Activated T-cell treated with anti-CD3 and anti-CD28 coated beads for 4 hours (primary cell): ENCODE measurements at places on chromosomes 1 and 21.

DNA sequence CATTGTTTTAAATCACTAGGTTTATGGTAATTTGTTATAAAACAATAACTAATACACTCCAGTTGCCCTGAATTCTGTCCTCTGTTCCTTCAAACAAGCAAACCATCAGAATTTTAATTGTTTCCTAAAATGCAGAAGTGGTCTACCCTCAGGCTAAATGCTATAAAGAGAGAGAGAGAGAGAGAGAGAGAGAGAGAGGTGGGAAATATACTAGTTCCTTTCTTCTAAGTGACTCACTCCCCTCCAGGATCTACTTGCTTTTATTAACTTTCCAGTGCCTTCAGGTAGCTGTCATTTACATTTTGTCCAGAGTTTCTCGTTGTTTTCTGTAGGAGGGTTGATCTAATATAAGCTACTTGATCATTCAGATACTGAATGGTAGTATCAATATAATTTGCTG lies 26.4 kb downstream of the LRRC53 start:
- DNase-seq = no peak

DNA sequence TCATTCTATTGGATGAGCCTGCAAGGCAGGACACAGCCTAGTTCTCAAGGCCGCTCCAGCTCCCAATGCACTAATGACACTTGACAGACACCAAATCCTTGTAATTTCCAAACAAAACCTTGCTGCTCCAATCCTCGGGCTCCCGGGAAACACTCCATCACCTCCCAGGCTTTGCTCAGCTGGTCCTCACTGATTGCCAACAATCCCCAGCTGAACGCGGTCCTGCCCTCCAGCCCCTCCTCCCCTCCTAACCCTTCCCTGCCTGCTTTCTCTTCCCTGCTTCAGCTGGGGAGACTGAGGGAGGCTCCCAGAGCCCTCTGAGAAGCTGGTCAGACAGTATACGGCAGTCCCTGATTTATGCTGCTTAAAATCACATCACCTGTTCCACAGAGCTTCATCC lies 114.4 kb upstream of the TNR start:
- no peak for DNase-seq

DNA sequence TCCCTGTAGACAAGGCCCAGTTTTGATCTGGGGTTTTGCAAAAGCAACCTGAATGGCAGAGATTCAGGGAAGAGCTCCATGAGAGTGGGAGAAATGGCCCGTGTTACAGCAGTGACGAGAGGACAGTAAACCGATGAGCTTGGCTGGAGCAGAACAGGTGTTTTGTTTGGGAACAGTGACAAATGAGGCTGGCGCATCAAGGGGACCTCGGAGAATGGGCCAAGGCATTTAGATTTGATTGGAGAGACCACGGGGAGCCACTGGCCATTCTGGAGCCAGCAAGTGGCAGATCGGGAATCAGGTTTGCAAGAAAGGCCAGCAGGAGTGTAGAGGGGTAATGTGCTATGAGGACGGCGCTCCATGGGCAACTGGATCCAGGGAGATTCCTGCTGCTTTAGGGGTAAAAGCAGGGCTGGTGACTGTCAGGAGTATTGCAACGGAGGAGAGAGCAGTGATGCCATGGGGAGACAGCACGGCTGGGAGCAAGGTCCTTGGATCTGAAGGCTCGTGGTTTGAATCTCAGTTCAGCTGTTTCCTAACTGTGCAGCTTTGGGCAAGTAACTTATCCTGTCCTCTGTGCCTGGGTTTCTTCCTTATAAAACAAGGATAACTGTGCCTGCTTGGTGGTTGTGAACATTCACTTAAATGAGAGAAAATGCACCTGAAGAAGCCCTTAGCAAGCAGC lies 9.9 kb upstream of the KLHDC7A start:
- no peak for DNase-seq

DNA sequence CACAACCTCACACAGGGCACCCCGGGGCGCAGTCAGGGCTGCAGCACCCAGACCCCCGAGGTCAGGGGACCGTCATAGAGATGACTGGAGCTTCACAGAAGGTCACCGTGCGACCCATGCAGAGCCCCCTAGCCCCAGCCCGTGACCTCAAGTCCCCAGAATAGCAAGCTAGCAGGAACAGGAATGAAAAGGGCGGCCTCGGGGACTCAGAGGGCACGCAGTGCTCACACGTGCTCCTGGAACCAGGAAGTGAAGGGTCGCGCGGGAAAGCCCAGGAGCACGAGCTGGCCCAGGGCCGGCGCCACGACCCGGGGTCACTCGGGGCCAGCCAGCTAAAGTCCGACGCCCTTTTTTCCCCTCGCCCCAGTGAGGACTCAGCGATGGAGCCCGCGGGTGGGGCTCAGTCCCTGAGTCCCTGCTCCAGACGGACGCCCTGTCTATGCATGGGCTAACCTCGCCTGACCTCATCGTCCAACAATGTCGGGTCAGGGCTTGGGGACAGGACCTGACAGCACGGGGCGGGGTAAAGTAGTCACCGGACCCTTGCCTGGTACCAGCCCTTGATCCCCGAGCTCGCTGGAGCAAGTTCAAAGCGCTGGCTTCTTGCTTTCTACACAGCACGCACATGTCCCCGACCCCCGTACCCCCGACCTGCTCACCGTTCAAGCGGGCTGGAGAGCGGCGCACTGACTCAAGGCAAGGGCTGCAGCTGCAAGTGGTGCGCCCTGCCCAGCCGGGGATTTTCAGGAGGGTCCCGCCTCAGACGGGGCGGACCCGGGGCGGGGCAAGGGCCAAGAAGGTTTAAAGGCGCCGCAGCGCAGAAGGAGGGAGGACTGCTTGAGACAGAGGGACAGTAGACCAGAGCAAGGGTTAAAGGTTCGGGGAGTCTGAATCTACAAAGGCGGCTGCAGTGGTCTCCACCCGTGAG lies at the start of gene TAGLN2:
Gene TAGLN2, minus strand, starts transcription at position 717 of the 928 bp plus-strand sequence. CDS start 4,998 bp downstream, outside the sequence.
- peak; percentile 84 for DNase-seq

DNA sequence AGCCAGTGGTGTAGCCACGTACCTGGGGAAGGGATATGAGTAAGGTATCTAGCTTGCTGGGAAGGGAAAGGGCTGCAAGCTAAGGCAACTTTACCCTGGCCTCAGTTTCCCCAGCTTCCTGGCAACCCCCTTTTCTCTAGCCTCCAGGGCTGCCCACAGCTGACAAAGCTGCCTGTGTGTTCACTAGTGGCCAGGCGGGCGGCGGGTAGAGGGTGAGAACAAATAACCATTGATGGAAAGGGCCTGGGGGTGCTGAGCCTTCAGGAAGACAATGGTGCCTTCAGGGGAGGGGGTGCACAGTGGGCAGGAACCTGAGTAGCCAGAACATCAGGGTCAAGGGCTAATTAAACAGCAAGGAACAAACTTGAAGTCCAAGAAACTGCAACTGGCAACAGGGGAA lies 6.1 kb downstream of the CERS2 start:
- no peak for DNase-seq

DNA sequence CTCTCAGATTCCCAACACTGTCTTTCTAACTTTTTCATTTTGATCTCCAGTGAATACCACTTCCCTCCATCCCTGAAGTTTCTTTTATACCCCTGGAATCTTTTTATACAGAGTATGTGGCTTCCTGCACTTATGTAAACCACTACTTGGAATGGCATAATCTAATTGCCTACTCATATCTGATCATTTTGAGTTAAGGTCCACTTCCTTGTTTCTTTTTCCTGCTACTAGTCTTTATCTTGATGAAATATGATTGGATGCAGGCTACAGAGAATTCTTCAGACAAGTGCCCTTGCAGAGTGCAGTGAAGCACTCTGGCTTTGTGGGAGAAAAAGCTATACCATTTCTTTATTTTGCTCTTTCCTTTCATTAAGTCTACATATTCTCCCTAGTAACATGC lies 325.3 kb upstream of the ADAMTS5 start:
- no peak for DNase-seq

GRCh38 chr1:157751283-157751682 lies 25.6 kb downstream of the FCRL2 start:
- no peak for DNase-seq

DNA sequence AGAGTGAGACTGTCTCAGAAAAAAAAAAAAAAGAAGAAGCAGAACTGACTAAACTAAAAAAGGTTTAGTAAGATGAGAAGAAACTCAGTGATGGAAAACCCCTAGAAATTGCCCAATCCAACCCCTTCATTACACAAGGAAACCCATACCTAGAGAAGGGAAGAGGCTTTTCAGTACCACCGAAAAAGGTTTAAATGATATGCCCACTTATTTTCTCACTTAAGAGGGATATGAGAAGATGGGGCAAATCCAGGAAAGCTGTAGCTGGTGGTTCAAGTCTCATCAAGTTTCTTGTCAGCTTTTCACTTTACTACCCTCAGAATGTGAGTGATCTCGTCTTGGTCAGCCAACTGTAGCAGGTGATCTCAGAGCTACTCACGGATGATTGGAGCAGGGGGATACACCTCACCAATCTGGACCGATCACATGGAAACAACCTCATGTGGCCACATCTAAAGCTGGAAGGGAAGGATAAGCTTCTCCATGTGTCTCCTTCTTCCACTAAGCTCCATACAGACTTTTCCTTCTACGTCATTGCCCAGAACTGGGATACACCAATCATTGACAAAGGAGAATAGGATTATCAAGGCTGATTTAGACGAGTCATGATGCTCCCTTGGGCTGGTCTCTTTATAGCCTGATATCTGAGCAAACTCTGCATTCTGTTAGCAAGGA lies 126.7 kb upstream of the POU3F1 start:
- no peak for DNase-seq

DNA sequence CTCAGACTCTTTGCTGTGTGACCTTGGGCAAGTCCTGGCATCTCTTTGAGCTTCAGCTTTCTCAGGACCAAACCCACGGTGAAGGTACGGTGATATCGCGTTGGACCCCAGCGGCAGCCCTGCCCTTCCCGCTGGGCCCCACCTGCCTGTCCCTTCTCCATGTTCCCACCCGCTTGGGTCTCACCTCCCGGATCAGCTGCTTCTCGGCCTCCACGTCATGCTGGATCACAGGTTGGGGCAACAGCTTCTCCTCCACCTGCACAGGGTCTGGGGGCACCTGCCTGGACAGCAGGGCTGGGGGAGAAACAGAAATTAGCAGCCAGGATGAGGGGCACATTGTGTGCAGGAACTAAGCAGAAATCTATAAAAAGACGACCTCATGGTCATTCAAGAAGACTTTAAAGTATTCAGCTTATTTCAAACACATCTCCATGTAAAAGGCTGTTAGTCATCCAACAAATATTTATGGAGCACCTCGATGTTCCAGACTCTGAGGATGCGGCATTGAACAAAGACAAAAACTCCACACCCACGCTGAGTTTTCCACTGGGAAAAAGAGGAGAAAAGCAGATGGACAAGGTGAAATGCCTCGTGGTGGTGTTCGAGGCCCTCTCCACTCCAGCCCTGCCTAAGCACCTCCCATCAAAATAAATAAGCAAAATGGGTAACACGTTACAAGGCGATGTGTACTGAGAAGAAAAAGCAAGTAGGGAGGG lies 19.5 kb downstream of the KIF17 start:
- no peak for DNase-seq

GRCh38 chr1:69263921-69264391 lies 303.8 kb upstream of the LRRC7 start:
- DNase-seq = no peak

- DNase-seq = no peak
Measured at GRCh38 chr1:168692472-168692871, 36.5 kb downstream of the DPT start.

- DNase-seq = no peak
Measured at GRCh38 chr1:107138166-107138565, 2.7 kb upstream of the NTNG1 start.

DNA sequence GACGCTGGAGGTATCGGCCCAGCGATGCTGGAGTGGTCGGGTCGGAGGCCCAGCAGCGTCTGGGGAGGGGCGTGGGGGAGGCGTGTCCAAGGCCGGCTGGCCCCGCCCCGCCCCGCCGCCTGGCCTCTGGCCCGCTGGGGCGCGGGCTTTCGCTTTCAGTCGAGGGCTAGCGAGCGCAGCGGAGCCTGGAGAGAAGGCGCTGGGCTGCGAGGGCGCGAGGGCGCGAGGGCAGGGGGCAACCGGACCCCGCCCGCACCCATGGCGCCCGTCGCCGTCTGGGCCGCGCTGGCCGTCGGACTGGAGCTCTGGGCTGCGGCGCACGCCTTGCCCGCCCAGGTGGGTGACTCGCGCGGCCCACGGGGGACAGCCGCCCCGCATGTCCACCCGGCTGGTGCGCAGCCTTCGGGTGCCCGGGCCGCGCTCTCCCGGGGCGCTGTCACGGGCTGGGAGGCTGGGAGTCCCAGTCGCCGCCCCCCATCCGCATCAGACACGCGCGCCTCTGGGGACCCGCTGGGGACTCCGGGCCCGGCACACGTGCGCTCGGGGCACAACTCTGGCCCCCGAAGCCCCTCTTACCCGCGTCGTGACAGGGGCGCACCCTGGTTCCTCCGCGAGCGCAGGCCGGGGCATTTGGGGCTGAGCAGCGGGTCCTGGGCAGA lies at the start of gene TNFRSF1B:
Gene TNFRSF1B, plus strand, starts transcription at position 158 of the 659 bp plus-strand sequence. Its CDS starts 101 bp downstream, at position 259.
- DNase-seq = peak; percentile 57

DNA sequence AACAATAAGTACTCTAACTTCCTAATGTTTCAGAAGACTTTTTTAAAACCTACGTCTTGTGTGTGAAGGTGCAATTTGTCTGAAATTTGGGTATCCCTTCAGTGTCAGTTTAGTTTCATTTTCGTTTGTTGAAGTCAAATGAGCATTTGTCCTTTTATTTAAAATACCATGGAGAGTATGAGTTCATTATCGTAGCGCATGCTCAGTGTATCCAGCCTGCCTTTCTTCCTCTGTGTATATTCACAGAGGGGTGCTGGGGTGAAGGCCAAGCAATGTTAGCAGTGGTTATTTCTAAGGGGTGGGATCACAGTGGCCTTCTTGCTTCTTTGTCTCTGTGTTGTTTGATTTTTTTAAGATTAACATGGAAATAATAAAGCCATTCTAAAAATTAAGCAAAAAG lies 43.2 kb downstream of the CNN3 start:
- no peak for DNase-seq

DNA sequence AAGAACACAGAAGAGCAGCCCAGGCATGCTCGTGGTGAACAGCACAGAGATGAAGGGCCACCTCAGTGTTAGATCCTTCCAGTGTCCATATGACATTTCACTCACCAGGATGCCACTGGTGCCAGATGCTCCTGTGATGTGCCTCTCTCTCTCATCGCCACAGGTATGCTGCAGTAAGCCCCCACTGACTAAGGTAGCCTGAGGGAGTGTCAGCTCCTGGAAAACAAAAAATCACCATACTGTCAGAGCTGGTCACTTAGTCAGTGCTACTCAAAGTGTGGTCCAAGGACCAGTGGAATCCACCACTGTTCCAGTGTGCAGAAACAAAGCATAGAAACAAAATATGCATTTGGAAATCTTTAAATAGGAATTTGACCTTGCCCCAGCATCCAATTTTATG lies 27.1 kb upstream of the BCL9 start:
- DNase-seq = no peak

DNA sequence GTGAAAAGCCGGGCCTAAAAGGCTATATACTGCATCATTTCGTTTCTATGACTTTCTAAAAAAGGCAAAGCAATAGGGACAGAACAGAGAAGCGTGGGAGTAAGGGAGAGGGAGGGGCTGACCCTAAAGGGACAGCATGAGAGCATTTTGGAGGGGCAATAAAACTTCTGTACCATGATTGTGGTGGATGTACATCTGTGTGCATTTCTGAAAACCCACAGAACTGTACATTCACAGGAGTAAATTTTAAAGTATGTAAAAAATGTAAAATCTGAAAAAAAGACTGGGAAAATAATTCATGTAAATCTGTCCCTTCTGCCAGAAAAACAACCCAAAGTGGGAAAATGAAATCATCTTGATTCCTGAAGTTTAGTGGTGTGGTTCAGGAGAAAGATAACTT lies 235.4 kb downstream of the CENPF start:
- no peak for DNase-seq
